Kidney epithelial cell (primary cell): ENCODE measurements at places on chromosomes 2 and 18. TPM values are rescaled to one million over a fixed set of nuclear protein-coding genes. Genes with fewer than 3 reads are reported as not detected.

DNA sequence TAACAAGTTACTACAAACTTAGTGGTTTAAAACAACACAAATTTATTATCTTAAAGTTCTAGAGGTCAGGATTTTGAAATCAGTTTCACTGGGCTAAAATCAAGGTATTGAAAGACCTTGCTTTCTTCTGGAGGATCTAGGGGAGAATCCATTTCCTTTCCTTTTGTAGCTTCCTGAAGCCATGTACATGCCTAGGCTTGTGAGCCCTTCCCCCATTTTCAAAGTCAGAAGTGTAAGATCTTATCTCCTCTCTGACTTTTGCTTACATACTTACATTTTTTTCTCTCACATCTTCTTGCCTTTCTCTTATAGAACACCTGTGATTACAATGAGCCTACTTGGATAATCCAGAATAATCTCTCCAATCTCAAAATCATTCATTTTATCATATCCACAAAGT, 78.7 kb upstream of the MBOAT2 start:
- DNase-seq: no peak

DNA sequence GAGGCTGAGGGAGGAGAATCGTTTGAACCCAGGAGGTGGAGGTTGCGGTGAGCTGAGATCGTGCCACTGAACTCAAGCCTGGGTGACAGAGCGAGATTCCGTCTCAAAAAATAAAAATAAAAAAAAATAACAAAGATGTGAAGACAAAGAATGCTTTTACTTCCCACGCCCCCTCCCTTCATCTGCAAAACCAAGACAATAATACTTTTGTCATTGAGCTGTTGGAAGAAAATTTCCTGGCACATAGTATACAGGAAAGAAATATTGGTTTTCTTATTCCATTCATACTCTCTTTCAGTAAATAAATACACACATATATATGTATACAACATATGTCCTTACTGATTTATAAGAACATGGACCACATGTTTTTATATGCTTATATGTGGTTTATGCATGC, 12.2 kb downstream of the GREB1 start:
- DNase-seq: no peak

DNA sequence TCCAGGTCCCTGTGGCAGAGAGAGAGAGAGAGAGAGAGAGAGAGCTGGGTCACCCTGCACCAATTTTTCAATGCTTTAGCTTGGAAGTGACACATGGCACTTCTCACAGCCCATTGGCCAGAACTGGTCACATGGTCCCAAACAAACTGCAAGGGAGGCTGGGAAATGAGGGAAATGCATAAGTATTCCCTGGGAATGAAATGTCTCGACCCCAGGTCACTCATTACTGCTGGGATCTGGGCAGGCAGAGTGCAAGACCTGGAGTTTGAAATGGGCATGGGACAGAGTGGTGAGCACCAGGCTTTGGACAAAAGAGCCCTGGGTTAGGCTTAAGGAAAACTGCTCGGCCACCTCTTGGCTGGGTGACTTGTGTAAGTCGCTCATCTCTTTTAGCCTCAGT, 37.0 kb downstream of the SMAD7 start:
- DNase-seq: no peak

DNA sequence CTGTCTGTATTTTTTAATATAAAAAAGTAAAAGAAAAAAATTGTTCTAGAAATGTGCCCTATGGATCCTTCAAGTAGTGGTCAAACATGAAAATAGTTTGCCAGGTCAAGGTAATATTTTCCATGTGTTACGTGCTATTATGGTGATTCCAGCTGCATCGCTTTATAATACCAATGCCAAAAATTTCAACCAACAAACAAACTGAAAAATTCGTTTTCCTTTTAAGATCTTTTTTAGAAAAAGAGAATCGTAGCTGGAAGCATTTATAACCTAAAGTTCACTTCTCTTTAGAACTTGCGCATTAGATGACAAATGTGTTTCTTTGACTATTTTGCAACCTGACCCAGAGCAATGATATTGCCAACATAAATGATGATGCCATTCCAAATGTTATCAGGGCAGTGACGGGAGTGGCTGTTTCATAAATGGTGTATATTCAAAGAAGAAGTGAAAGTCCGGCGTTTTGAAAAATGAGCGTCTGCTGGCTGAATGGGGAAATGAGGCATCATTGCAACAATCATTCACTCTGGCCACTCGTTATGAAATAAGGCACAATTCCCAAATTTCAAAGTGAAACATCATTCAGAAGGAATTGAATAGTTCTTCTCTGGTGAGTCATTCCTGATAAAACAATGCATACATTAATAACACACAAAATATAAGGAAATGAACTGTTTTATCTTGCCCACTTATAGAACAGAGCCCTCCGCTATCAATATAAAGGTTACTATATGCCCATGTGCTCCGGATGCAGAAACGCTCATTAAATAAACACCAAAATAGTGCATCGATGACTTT, 297.4 kb downstream of the TGIF1 start:
- DNase-seq: no peak

DNA sequence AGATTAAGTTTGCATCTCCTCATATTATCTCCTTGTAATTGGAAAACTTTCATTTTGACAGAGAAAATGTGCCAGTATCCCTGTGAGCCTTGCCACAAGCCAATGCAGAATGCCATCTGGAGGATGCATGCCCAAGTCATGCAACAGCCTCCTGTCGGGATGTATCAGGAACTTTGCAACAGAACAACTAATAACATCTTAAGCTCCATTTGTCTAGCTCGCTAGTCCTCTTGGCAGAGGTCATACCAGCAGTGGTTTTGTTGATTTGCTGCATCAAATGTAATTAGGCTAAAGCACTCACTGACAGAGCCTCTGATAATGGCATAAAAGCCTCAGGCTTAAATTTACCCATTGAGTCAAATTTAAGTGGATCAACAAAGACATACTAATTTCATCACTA, 125.8 kb downstream of the UBE2E3 start:
- no peak for DNase-seq

Gene GALR1
- not detected in 2 replicates for total RNA-seq
